Vagina (tissue), 2 donors: ENCODE measurements at places on chromosomes 16 and 17.

GRCh38 chr16:57791195-57791892 lies 10.9 kb downstream of the KIFC3 start:
- no peak for DNase-seq

GRCh38 chr16:23286131-23286532 lies 16.0 kb upstream of the SCNN1B start:
- DNase-seq, result no peak

- DNase-seq, result no peak
Measured at GRCh38 chr16:89697616-89698331, 3.7 kb downstream of the SPATA2L start.

DNA sequence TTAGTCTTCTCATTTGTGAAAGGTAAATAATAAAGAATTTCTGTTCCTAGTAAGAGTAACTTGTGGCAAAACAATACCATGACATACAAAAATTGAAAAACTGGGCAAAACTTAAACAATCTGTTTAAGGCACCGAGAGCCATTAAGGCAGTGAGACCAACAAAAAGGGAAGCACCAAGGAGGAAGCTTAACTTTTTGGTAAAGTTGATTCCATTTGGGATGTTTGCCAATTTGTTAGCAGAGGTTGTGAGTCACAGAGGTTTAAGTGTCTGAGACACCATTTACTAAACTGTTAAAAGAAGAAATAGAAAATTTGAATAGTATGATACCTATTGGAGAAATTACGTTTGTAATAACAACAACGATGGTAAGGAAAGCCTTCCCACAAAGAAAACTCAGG lies 4.9 kb downstream of the SLC35G3 start:
- no peak for DNase-seq

DNA sequence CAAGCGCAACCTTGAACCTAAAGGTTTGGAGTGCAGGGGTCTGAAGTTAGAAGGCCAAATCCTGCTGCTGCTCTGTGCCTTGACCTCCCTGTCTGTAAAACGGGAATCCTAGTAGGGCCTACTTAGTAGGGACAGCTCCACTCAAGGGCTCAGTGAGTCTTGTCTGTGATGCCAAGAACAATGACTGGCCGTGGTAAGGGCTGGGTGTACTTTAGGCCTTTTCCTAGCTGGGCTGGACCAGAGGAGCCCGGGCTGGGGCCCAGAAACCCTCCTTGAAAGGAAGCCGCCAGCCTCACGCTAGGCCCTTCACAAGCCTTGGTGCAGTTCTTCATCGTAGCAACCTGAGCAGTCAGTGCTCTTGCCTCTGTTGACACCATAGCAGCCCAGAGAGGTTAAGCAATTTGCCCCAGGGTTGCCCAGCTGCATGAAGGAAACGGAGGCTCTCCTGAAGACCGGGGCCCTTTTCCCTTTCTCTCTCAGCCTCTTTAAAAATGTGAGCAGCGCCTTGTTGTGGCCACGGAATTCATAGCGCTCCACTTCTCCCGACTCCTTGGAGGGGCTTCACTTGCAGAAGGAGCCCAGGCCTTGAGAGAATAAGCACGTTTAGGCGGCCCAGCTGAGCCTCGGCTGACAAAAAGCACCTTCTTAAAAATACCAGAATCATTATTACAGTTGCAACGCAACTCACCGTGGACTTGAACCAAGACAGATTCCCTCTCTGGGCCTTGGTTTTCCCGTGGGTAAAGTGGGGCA lies 4.4 kb downstream of the NECAB2 start:
- DNase-seq, result no peak

DNA sequence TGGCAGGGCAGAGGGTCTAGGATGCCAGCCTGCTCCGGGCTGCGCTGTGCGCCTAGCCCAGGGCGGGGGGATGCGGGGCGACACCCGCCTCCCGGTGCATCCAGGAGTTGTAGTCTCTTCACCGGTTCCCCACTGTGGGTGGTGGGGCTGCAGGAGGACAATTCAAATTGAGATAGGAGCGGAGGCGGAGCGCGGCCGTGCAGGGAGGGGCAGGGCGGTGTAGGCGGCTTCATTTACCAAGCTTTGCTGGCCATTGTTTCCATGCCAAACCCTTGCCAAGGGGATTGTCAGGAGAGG lies 2047.4 kb downstream of the TP53TG3F start:
- no peak for DNase-seq

DNA sequence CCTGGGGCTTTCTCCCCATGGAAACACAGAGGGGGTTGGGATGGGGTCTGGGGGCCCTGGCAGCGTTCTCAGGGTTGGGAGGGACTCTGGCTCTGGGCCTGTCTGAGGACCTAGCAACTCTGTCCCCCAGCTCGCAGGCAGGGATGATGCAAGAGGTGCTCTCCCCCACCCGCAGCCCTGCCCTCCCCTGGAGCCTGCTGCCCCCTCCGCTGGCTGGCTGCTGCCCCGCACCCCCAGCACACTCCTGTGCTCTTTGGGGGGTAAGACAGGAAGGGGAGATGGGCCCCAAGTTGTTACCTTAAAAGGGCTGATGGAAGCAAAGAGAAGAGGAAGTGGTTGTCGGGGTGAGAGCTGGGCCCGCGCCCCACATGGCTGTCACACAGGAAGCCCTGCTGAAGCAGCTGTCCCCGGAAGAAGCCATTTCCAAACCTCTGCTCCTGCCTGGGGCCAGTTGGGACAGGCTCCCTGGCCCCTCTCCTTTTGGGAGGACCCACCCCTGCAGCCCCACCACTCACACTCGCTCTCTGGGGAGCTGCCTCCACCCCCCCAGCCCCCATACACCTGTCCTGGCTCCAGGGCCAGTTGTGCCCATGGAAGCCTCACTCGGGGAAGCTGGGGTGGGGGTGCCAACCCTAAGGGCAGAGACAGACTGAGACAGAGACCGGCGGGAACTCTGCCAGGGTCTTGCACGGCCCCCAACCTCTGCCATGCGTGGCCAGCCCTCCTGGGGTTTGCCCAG lies 2.5 kb downstream of the CORO1A start:
- no peak for DNase-seq

- no peak for DNase-seq
Measured at GRCh38 chr16:48136547-48137360, 19.0 kb downstream of the ABCC12 start.

GRCh38 chr17:41264599-41264998 lies 579 bp upstream of the KRTAP9-6 start:
- no peak for DNase-seq

DNA sequence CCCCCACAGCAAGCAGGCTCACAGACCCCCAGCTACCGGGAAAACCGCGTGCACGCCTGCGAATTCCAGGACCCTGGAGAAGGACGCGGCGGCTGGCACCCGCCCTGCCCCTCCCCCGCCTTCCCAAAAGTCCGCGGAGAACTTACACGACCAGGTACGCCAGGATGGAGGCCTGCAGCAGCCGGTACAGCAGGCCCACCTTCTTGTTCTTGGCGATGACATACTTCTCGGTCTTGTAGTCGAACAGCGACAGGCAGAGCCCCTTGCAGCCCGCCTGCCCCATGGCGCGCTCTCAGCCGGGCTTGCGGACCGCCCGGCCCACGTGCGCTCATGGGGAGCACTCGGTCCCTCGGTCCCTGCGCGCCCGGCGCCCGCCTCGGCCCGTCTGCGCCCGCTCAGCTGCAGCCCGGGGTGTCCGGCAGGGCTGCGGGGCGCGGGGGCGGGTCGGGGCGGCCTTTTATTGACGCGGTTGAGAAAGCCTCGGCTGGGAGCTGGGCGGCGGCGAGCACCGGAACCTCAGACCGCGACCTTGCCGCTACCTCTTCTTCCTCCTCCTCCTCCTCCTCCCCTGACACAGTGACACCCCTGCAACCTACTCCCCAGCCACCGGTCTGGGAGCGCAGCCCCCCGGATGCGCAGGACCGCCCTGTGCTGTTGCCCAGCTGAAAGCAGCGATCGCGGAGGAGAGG lies at the start of gene P2RX5:
P2RX5 (minus strand) TSS at position 433 of the 689 bp plus-strand sequence; CDS start at position 283, 150 bp downstream.
- DNase-seq, result no peak

DNA sequence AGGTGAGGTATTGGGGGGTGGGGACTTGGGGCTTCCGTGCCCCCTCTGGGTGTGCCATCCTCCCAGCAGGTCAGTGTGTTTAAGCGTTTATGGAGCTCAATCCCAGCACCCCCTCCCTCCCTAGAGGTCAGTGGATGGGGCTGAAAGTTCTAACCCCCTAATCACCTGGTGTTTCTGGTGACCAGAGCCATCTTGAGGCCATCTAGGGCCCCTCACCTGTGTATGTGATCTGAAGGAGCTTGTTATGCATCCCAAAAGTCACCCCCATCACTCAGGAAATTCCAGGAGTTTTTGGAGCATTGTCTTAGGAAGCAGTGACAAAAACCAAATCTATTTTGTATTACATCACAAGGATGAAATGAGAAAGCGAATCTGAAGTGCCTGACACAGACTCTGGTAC lies 67.8 kb upstream of the NOL11 start:
- DNase-seq, result no peak
